ENCODE measurements at places on chromosomes 13 and 19.

DNA sequence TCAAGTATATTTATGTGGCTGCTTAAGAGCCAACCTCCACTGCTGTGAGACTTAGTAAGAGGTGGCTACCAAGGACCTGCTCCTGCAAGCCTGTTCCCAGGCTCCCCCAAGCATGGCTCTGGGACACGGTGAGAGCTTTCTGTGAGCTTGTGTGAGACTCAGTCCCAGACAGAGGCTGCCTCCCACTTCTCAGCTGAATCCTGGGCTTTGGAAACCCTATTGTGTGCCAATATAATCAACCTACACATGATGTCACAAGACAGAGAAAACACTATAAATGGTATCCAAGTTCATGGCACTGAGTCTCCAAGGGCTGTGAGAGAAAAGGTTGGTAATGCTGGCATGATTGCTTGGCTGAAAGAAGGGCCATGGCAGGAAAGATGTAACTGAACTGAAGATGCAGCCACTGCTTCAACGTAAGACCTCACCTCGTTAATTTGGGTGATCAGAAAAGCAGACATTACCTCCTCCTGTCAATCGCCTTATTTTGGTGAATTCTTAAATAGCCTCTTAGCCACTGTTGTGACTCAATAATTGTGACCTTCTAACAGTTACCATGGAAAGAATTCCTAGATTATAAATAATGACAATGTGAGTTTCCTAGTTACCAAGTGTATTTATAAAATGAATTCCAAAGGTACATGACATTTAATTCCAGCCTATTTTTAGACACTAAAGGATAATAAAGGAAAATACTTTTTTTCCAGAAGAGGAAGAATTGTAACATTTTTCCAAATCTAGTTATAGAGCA, 332.0 kb downstream of the IRS2 start:
- peak; percentile 80 for DNase-seq

GRCh38 chr19:8204961-8205360, 4.2 kb upstream of the CERS4 start:
- DNase-seq, result no peak

DNA sequence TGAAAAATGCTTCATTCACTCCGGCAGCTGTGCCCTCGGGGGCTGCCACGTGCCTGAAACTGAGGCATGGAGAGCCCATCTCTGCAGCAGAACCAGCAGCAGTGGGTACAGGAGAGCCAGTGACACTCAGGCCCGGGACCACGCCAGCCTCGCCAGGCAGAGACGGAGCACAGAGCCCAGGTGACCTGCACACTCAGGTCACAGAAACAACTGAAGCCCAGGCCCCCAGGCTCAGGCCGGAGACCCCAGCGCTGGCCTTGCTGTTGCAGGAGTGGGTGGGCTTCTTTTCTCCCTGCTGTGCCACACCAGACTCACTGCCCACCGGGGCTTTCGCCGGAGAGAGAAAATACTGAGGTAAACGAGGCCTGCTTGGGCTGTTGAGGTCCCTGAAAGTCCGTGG, 117.3 kb downstream of the SOX1 start:
- no peak for DNase-seq

GRCh38 chr19:53826876-53827275, 2.8 kb upstream of the NLRP12 start:
- DNase-seq, result no peak

DNA sequence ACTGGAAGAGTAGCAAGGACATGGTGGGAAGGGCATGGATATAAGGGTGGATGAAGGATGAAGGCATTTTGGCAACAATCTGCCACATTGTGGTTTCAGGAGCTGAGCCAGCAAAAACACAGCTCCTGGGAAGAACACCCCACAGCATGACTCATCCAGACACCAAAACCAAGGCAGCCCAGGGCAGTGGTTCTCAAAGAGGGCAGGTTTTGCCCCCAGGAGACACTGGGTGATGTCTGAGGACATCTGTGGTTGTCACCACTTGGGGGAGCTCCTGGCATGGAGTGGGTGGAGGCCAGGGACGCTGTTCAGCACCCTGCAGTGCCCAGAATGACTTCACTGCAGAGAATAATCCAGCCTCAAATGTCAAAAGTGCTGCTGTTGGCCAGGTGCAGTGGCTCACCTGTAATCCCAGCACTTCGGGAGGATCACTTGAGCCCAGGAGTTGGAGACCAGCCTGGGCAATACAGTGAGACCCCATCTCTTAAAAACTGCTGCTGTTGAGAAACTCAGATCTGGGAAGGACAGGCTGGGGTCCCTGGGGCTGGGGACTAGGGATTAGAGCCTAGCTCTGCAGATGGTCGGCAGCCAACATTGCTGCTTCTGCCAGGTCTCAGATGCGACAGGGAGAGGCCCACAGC, 16.1 kb downstream of the ZFR2 start:
- peak; percentile 31 for DNase-seq

DNA sequence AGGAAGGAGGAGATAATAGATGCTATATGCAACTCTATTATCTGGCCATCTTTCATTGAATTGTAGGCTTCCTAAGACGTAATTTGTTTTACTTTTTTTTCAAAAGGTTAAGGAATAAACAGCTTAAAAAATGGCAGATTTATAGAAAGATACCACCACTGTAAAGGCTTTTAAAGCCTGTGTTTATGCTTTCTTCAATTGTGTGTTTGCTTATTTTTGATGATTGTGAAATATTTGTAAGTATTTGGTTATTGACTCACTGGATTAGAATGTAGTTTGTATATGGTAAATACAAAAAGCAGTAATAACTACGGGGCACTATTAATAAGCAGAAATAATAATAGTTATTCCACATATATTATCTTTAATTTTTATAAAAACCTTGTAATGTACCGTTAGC, 437.9 kb downstream of the KLF5 start:
- peak; percentile 67 for DNase-seq

- DNase-seq, result no peak
Observed at GRCh38 chr19:6717036-6717435, 3.4 kb downstream of the C3 start.

GRCh38 chr19:6219586-6220290, 60.0 kb downstream of the MLLT1 start:
- DNase-seq, result no peak

GRCh38 chr19:38778733-38779132, 5.4 kb upstream of the LGALS7 start:
- DNase-seq, result no peak

DNA sequence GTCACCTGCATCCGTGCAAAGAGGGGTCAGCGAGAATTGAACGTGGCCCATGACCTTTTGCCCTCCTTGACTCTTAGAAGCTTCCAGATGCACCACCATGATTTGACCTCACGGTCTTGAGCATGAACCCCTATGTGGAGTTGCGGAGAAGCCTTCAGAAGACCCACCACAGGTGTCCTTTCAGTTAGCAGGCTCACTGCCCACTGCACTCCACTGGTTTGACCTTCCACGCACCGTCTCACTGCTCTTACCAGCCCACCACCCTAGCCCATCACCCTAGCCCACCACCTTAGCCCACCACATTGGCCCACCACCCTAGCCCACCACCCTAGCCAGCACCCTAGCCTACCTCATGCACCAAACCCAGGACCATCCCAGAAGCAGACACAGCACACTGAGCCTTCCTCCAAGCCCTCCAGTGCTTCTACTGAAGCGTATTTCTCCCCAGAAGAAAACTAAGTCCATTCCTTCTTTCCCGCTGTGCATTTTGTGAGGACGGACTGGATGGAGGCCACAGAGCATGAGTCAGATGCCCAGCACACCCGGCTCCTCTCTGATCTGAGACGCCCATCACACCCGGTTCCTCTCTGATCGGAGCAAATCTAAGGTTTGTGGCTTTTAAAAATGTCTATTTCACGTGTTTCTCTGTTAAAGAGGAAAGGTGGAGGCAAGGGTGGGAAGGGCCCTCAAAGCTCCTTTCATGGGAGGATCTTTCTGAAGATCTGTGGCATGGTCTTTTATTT, 45.8 kb downstream of the SOX1 start:
- no peak for DNase-seq

- DNase-seq, result no peak
Observed at GRCh38 chr19:12885749-12886650, 1.0 kb downstream of the KLF1 start.

Data from mesenchymal stem cell (in vitro differentiated cells and primary cell).